ENCODE measurements at places on chromosomes 2 and 18.

DNA sequence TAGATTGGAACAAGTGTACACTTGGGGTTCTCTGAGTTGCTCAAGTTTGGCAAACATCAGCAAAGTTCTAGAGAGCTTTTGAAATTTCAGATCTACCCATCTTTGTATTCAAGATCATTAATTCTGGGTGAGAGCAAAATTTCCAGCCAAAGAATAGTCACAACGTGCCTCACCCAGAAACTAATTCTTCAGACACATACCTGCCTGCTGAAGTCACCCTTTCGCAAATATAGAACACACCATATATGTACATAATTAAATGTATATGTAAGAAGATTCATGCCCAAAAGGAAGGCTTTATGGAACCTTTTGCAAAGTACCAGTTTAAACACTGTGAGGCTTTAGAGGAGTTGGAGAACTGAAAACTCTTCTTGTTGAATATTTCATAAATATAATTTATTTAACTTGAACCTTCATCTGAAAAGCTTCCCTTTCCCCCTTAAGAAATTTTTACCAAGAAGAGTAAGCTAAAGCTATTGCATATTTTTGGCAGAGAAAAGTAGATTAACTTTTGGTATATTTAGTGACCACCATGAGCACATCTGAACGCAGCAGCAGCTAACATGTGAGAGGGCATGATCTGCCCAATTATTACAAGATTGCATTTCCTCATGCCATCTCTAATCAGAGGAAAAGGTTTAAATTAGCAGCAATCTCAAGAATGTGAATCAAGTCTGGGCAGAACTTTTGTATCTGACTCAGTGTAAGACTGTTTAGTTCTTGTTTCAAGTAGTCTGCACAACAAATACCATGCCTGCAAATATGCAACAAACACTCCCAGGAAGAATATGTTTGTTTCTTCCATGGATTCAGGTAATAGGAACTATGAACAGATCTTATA is 8.2 kb downstream of the RND3 start:
- DNase-seq = no peak

GRCh38 chr2:105061560-105061959 is 23.7 kb downstream of the MRPS9 start:
- no peak for DNase-seq

GRCh38 chr2:69945441-69945840 is 16.0 kb downstream of the ASPRV1 start:
- no peak for DNase-seq

DNA sequence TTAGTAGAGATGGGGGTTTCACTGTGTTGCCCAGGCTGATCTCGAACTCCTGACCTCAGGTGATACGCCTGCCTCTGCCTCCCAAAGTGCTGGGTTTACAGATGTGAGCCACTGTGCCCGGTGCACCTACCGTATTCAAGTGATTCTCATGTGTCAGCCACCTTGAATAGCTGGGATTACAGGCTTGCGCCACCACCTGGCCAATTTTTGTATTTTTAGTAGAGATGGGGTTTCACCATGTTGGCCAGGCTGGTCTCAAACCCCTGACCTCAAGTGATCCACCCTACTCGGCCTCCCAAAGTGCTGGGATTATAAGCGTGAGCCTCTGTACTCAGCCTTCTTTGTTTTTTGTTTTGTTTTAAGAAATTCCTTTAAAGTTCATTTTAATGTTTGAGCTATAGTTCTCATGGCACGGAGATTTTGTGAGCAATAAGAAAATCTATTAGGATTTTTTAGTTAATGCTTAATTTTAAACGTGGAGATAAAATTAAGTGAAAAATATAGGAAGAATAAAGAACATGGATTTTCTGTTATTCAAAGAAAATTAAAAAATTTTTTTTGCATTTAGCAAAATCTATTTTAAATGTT is 242.6 kb downstream of the PHLPP1 start:
- DNase-seq = no peak

GRCh38 chr18:38792731-38793130 is 1227.1 kb upstream of the CELF4 start:
- DNase-seq = no peak

DNA sequence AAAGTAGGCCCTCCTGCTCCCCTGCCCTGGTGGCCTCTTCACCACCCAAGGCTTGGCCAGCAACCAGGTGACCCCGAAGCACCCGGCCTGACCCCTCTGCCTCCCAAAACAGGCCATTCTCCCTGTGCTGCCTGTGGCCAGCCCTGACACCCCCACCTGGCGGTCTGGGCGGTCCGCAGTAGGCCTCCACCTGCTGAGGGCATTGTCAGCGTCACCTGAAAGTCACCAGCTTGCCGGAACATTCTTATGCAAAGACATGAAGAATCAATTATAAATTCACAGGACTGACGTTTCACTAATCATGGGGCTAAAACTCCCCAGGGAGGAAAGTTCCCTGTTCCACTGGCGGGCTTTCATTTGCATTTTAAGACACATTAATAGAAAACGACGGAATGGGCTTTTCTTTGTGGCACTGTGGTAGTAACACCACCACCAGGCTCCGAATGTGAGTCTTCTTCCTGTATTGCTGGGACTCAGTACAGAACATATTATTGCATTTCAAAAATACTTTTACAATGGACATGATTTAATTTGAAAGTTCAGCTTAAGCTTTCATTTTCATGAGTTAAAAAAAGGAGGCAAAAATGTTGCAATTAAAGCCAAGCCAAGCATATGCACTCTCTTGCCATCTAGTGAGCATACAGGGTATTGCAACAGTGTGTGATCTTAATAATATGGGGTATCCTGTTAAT is 57.4 kb downstream of the ADI1 start:
- no peak for DNase-seq

GRCh38 chr2:200397785-200398184 is 91.3 kb downstream of the SPATS2L start:
- DNase-seq = no peak

DNA sequence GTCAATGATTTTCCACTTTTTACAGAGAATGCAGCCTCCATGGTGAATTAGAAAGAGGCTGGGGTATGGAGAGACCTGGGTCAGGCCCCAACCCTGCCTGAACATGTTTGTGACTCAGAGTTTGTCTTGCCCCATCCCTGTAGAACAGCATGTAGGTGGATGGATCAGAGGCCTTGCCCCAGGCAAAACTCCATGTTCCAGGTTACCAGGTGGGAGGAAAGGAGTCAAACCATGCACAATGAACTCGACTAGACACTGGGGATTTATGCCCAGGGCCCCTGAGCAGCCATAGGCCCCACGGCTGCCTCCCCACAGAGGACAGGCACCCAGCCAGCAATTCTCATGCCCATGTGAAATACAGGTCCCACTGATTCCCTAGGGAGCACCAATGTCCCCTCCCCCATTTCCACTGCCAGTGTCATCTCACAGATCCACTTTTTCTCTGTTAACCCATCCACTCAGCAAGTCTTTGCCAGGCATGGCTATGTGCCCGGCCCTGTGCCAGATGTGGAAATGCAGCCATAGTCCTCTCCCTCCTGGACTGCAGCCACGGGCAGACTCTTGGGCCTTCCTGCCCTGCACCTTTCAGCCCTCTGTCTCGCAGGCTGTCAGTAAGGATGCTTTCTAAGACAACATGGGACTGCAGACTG is 737.8 kb upstream of the HS6ST1 start:
- DNase-seq = no peak

GRCh38 chr2:154992826-154993225 is 294.3 kb downstream of the KCNJ3 start:
- no peak for DNase-seq

DNA sequence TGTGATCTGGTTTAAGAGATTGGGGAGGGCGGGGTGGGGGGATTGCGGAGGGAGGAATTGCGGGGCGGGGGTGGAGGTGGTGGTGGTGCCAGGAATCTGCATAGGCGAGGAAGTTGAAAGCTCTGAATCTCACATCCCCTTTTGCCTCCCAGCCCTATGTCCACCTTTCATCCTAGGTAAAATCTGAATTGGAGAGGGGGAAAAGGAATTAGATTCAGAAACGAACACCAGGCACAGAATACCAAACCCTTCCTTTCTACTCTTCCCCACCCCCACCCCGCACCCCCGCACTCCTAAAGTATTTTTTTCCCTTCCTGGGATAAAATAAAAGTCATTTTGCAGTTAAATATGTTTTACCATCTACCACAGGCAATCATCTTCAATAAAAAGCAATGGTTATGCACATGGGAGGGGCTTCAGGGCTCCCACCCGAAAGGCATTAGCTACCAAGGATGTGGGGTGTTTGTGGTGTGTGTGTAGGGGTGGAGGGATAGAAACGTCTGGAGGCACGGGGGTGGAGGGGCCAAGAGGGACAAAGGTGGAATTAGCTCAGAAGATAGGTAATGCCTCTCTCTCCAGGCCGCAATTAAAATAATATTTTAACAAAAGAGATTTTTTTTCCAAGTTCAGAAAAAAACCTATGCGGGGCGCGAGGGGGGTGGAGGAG is 1.8 kb downstream of the IGFBP5 start:
- DNase-seq = no peak

DNA sequence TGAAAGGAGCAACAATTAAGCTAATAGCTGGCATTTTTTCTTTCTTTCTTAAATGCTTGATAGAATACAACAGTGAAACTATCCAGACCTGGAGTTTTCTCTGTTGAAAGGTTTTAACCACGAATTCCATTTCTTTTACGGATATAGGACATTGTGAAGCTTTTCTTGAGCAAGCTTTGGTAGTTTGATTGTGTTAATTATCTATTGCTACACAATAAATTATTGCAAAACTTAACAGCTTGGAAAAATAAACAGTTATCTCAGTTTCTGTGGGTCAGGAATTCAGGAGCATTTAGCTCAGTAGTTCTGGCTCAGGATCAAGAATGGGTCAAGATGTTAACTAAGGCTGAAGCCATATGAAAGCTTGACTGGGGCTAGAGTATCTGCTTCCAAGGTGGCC is 11.7 kb downstream of the PHOSPHO2 start:
- DNase-seq = no peak

DNA sequence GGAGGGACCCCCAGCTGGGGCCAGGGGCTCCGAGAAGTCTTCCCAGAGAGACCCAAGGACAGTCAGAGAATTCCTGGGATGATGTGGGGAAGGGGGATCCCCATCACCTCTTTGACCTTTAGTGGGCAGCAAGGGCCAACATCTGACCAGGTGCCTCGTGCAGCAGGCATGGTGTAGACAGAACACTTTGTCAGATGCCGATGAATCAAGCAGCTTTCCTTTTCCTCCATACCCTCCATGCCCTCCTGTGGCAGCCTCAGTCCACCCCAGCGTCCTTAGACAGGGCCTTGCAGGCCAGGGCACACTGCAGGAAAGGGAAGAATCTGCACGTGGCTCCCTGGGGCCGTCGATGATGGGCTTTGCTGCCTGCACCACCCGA is 26.3 kb downstream of the GPR55 start:
- DNase-seq = no peak

DNA sequence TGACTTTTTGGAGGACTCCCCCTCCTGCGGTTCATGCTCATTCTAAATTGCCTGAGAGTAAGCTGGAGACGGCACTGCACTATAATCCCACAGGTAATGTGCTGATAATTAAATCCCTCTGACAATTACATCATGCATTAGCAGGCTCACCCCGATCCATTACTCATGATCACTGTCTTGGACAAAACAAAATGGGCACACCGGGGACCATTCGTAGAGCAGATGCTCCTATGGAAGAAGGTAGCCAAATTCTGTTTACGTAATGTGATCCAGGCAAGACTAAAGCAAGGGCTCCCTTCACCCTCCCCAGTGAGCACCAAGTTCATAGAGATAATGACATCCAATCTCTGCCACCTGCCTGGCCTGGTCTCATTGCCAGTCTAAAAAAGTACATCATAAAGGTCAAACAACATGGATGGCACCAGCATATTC is 657.1 kb upstream of the SOX11 start:
- no peak for DNase-seq

GRCh38 chr2:127051116-127052056 is 55.6 kb downstream of the BIN1 start:
- DNase-seq = no peak

DNA sequence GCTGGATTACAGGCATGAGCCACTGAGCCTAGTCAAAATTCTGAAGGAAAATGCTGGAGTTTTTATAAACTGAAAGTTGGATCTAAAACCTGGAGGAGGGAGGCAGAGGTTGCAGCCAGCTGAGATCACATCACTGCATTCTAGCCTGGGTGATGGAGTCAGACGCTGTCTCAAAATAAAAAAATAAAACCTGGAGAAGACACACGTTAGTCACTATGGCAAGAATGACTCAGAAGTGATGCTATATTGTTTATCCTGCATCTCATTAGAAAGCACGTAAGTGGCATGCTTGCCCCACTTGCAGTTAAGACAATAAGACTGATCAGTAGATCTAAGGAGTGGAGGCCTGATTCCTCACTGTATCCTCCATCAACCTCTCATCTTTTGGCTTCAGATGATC is 106.6 kb upstream of the STON1 start:
- DNase-seq = no peak

DNA sequence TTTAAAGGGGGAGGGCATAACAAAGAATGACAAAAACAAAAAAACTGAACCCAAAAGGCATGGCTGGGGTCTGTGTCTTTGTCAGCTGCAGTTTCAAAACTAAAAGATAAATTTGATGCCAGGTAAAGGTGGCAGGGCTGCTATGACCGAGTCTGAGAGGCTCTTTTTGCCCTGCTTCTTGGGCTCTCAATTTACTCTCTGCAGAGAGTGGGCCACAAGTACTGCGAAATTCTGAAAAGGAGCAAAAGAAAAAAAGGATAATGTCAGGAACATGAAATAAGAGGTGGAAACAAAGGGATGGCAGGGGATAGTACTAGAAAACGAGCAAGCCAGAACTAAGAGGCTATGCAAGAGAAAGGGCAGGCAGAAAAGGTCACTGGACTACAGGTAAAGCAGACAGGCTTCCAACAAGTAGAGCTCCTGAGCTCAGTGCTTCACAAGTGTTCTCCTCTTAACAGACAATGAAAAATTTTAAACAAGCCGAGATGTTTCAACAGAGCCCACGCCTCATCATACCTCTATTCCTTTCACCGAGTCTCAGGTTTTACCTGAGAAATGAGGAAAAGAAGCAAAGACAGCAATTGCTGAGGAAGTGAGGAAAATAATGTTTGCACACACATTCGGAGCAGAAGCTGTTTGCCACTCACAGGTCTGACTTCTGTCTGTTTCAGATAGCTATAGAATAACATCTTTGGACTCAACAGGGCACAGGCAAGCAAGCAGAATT is 7.3 kb downstream of the IRS1 start:
- no peak for DNase-seq
